ENCODE measurements at places on chromosomes 6 and 20.

DNA sequence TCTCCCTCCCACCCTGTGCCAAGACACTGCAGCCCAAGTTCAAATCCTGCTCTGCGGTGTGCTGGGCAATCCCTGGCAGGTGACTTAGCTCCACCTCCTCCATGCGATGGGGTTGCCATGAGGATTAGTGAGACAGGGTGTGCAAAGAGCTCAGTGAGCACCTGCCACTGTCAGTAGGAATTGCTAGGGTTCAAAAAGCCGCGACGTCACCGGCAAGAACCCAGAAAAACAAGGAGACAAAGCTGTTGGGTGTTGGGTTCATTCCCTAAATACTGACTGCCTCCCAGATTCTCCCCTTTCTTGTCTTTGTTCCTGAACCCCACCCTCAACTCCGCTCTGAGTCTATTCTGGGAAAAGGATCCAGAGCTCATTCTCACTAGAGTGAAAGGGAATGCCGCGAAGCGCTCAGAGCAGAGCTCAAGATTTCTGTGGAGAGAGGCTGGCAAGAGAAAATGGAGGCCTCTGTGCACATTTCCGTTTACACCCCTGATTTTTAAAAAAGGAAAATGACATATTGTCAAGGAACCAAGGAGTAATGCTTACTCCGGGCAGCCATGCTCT, 13.3 kb downstream of the PMEPA1 start:
- DNase-seq = no peak

DNA sequence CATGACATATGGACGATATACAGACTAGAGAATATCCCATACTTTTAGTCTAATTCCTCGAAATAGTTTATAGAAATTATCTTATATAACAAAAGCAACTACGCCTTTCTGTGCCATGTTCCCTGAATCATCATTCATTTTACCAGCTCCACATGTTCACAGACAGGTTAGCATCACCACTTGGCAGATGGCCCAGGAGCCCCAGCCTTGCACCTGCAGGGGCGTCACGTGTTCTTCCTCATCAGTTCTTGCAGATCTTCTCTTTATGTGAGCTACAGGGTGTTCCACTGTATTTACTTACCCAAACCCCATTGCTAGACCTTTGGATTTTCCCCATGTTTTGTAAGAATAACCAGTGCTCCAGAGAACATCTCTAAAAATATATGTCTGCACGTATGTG, 12.6 kb upstream of the BNIP5 start:
- peak; percentile 48 for DNase-seq

DNA sequence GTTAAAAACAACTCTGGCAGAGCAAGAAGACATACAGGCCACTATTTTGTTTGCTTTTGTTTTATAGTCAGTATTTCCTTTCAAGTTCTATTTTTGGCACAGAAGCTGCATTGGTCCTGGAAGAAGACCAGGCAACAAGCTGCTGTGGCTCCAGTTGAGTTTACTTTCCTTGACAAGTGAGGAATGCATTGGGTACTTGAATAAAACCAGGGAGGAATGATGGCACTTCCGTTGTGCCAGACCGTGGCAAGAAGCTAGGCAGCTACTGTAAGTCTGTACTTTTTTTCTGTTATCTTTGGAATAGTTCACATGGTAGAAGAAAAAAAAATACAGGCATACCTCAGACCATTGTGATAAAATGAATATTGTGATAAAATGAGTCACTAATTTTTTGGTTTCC, 66.3 kb downstream of the NCOA3 start:
- DNase-seq = peak; percentile 73

DNA sequence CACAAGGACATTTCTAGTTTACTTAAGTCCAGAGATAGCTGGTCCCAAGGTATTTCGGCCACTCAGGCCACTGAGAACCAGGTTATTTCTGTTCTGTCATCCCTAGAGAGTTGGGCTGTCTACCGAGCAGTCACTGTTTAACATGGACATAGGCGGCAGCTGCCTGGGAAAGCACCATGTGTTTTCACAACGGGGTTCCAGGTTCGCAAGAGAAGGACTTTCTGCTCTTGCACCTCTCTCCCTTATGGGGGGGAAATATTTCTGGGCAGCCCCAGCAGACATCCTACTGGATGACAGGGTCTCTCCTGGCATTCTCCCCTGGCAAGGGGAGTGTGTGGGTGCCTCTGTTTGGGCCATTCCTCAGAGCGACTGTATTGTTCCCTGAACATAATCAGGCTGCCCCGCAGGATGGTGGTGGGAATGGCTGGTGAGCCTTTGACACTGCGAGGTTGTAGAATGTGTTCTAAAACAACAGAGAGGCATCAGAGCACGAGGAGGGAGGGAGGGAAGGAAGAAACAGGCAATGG, 64.4 kb upstream of the DUSP22 start:
- DNase-seq = no peak

GRCh38 chr6:99121748-99122147, 174.0 kb upstream of the FBXL4 start:
- no peak for DNase-seq

- DNase-seq = no peak
Measured at GRCh38 chr20:48069596-48069995, 284.3 kb upstream of the SULF2 start.

All from dermis blood vessel endothelial cell (primary cell).